ENCODE measurements at places on chromosomes 5 and 9.

GRCh38 chr5:107698286-107698685 is 27.5 kb upstream of the EFNA5 start:
- no peak for DNase-seq

DNA sequence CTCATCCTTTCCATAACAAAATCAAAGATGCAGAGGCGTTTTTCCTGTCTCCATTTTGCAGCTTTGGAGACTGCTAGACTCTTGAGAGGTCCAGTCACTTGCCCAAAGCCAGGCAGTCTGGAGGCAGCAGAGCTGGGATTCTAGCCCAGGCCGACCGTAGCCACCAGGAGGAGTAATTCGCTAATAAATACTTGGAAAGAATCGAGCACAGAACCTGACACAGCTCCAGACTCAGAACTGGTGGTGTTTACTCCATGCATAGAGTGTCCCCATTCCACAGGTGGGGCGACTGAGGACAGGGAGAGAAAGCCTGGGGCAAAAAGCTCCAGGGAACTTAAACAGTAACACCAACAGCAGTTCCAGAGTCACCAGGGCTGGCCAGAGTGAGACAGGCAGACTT is 10.7 kb upstream of the CERCAM start:
- no peak for DNase-seq

DNA sequence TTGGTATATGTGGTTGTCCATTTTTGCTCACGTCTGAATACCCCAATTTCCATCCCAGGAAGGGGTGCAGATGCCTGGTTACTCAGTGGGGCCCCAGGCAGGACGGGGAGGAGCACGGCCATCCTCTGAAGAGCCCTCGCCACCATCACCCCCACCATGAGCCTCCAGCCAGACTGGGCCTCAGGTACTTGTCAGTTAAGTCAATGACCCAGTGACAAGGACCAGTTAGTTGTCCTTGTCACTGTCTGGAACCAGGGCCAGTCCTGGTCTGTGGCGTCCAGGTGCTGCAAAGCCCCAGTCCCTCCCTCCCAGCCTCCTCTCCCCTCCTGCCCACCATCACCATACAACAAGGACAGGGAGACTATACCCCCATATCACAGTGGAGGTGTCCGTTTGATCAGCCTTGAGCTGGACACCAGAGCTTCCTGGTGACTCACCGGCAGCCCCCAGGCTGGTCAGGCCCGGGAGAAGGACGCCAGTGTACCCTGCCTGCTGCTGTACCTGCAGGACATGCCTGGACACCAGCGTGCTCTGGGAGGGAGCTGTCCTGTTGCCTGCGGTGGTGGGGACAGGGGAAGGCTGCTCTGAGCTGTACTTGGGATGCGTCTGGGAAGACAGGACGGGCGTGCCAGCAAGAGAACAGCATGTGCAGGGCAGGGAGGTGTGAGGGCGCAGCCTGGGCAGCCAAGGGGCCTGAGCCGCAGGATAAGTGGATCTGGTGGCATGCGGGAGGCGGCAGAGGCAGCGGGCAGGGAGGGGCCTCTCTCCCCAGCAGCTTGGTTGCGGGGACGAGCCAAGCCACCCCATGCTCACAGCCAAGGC is 32.6 kb upstream of the TTLL11 start:
- no peak for DNase-seq

- no peak for DNase-seq
Observed at GRCh38 chr5:137833463-137833862, 34.2 kb upstream of the MYOT start.

DNA sequence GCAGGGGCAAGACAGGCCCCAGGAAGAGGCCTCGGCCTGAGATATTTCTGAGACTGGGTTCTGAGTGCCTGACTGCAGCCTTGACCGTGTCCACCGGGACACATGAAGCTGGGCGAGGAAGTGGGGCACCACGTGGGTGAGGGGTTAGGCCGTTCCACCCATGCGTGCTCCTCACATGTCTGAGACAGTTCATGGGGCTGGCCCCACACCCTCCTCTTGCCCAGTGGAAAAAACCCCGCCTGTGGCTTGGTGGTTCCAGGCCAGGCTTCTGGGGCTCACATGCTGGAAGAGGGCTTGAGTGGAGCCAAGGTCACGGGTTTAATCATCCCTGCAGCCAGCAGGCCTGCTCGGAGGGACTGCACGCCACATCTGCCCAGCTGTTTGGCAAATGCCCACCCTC is 11.4 kb downstream of the HMCN2 start:
- no peak for DNase-seq

GRCh38 chr5:115336201-115336720 is 39.8 kb upstream of the CCDC112 start:
- DNase-seq = no peak

DNA sequence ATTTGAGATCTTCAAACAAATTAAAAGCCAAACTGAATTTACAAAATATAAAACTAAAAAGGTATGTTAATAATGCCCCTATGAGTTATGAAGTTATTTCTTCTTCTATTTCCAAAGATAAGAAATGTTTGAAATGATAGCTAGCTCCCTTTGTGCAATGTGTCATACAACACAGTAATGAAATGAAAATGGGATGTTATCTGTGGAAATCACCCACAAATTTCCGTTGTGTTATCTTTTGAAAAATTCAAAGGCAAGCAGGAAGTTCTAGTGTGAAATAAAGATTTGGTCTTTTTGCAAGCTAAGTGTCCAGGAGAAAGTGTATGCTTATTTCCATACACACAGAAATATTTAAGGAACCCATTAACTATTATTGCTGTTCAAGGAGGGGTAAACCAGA is 375.3 kb upstream of the PRR16 start:
- DNase-seq = no peak

DNA sequence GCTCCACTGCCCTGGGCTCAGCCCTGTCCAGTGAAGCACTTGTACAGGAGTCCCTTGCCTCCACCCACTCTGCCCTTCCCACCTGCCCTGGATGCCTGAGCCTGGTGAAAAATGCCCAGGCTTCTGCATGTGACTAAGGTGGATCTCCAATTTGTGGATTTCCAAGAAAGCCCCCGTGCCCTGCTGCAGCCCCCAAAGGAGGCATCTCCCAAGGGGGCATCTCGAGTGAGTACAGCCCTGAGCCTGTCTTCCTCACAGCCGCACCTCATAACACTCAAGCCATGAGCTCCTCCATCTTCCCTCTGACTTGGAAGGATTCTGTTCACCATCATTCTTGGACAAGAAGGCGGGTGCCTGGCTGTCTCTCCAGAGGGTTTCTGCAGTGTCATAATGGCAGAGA is 158.0 kb upstream of the PPP1R26 start:
- DNase-seq = no peak

DNA sequence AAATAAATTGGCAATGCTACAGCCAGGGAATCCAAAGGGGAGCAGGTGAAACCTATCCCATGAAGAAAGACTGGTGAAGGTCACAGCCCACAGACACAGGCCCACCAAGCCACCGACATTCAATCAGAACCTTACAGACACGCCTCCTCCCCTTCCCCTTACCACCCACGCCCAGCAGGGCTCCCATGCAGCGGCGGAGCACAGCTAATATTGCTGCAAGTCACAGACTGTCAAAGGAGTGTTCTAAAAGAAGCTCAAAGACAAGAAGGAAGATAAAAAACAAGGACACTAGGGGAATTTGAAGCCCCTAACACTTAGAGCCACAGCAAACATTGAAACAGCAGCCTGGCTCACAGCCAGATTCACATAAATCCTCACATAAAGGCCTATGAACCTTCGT is 91.2 kb downstream of the MED10 start:
- no peak for DNase-seq

- DNase-seq = no peak
Observed at GRCh38 chr5:53614376-53614885, 54.0 kb downstream of the NDUFS4 start.

DNA sequence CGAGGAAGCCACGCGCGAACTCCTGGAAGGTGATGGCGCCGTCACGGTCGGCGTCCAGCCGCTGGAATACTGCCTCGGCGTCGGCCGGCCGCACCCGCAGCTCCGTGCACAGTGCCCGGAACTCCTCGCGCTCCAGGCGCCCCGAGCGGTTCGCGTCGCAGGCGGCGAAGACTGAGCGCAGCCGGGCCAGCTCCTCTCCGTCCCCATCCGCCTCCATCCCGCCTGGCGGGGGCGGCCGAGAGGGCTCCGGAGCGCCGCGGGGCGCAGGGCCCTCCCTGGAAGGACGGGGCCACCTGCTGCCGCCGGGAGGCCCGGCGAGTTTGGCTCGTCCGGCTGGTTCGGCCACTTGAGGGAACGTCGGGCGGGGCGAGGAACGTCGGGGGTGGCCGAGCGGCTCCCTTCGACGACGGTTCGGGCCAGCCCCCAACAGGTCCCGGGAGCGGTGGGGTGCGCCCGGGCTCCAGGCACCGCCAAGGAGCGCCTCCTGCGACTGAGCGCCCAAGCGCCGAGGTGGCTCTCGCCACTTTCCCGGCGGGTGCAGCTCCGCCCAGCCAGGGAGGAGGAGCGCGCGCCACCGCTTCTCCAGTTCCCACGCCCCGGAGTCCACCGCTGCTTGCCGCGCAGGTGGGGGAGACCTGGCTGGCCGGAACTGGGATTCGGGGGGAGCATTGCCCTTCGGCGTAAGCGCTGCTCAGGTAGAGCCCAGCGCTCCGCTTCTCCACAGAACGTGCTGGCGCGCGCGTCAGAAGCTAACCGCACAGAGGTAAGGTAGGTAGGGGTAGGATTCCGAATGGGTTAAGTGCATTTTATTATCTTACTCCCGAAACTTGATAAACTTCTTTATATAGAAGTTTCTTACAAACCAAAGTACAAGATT is at the start of gene RASEF:
Gene RASEF (minus strand): TSS at position 492 of the 877 bp plus-strand sequence. CDS start 275 bp downstream, at position 217.
- DNase-seq = no peak

- no peak for DNase-seq
Observed at GRCh38 chr5:153018121-153018520, 472.3 kb upstream of the GRIA1 start.

GRCh38 chr9:130298662-130299279 is 33.2 kb downstream of the HMCN2 start:
- DNase-seq = no peak

DNA sequence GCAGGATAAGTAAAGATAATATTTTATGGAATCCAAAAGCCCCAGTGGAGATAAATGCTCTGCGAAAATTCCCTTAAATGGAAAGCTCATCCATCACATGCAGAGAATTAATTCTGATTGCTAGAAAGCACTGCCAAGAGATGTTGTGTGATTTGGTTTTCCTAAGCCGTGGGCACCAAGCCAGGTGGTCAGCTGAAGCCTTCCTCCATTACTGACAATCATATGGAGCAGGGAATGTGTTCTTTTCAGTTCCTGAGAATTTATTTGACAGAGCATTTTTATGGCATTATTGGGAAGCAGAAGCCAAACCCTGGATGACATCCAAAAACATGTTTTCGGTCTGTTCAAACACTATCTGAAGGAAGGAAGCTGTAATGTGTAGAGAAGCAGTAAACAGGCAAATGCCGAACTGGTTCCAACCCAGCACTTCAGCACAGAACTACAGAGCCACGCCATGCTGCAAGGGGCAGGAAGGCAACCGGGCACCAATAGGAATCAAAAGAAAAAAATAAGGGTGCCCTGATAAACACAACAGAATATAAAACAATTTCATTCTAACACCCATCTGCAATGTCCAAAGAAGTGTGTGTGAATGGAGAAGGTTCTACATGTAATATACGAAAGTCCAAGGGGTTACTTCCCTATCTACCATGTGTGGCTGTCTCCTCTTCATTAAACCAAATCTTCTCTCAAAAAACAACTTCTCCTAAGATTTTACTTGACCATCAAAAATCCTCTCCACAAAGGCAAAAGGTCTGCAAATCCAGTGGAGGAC is 12.3 kb downstream of the ARSB start:
- DNase-seq = no peak

DNA sequence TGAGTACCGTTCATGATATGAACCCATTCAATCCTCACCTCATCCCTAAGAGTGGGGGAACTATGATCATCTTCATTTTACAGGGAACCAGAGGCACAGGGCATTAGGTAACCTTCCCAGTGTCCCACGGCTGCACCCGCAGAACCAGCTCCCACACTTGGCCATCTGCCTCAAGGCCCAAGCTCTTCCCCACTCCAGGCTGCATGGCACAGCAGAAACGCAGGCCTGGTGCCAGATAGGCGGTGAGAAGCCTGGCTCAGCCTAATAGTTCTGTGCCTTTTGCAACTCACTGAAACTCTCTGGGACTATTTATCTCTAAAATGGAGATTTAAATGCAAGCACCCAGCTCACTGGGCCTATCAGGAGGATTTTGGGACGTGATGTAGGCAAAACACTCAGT is 90.8 kb upstream of the ZNF618 start:
- DNase-seq = no peak

DNA sequence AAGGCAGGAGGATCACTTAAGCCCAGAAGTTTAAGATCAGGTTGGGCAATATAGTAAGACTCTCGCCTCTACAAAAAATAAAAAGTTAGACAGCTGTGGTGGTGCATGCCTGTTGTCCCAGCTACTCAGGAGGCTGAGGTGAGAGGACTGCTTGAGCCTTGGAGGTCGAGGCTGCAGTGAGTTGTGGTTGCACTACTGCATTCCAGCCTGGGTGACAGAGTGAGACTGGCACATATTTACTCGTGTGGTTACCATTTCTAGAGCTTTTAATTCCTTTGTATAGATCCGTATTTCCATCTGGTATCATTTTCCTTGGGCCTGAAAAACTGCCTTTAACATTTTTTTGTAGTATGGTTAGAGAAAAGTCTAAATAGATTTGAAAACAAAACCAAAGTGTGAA is 7.8 kb downstream of the IL6ST start:
- DNase-seq = no peak

DNA sequence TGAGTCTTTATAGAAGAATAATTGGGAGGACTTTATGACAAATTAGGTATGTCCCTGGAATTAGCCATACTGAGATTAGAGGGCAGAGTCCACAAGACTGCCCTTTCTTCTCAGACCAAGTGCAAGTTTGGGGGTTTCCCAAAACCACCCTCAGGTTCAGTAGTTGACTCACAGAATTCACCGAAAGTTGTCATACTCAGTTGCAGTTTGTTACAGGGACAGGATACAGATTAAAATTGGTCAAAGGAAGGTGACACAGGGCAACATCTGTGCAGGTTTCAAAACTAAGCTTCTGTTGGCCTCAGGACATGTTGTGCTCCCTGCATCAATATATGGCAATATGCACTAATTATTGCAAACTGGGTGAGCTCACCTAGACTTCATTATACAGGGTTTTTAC is 3.8 kb downstream of the RANBP17 start:
- no peak for DNase-seq

DNA sequence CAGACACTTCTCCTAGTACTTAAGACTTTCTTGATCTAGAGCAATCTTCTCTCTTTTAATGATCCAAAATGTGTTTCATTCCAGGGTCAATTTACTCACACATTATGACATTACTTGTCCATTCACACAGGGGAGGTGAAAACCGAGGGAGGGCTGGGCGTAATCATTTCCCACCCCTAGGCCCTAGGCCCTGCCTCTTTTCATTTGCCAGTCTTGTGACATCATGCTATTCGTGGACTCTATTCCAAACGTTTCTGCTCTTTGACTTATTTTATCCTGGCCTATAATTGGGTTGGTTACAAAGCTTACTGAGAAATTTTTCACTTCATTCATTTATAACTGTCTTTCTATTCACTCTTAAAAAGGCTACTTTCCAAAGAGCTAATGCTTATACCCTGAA is 2.4 kb downstream of the DCAF12 start:
- DNase-seq = no peak

- DNase-seq = no peak
Observed at GRCh38 chr5:122498163-122498562, 186.1 kb downstream of the SNCAIP start.
